GM13976 (cell line): ENCODE measurements at places on chromosomes 5 and 9.

DNA sequence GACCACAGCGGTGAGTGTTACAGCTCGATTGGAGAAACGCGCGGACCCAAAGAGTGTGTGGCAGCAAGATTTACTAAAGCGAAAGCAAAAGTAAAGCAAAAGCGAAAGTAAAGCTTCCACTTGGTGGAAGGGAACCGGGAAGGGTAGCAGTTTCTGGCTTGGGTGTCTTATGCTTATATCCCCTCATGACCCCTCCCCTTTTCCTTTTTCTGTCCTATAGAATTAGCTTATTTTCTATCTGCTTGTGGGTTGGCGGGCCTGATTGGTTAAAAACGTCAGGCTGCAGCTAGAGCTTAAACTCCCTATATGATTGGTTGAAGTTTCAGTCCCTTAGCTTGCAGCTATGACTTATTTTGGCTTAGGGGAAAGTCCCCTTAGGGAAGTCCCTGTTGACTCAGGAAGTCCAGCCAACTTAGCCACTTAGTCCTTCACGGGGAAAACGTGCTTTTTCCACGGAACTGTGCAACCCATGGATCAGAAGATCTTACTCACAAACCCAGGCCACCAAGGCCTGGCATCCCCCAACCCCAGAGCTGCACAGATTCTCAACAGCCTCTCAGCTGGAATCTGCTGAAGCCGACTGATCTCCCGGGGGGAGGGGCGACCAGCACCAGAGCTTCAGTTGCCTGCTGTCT, 114.2 kb upstream of the ADAMTS16 start:
- no peak for DNase-seq

GRCh38 chr5:61055434-61056006, 106.7 kb downstream of the SMIM15 start:
- DNase-seq = peak; percentile 27

GRCh38 chr9:121269642-121270254, 1.8 kb downstream of the GSN start:
- DNase-seq = no peak

- DNase-seq = no peak
Measured at GRCh38 chr5:170565072-170565471, 61.3 kb downstream of the KCNIP1 start.

- no peak for DNase-seq
Measured at GRCh38 chr5:113380807-113381326, 53.9 kb downstream of the TSSK1B start.

- DNase-seq = no peak
Measured at GRCh38 chr5:63570752-63571151, 391.5 kb downstream of the HTR1A start.

DNA sequence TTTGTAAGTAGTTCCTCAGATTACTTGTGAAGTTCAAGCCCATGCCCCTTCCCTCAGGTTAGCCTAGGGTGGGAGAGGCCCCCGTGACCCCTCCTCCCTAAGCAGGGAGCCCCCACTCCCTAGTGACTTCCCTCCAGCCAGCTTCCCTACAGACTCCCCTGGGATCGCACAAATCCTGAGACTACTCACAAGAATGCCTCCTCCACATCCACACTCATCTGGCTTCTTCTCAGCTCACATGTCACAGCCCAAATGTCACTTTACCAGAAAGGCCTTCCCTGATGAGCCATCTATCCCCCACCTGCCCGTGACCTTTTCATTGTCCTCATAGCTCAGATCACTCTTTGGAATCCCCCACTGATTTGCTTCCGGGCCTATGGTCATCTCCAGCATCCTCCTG, 96.7 kb upstream of the ARAP3 start:
- DNase-seq = no peak

GRCh38 chr9:126502417-126503332, 111.1 kb upstream of the LMX1B start:
- DNase-seq = no peak

DNA sequence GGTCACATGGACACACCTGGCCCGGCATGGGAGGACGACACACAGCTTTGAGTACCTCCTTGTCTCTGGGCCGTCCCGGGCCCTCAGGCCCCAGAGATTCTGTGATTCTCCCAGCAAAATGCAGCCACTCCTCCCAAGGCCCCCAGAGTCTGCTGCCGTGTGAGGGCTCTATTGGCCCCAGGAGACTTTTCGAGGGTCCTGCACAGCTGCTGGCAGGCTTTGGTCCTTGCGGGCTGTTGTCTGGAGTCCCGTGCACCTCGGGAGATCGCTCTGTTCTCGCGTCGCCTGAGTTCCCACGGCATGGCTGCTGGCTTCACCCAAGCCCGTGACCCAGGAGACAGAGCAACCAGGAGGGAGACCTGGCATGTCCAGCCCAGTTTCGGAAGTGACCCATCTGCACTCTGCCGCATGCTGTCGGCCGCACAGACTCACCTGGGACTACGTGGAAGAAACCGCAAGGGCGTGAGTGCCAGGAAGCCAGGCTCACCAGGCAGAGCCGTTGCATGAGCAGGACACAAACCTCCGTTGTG, 46.8 kb upstream of the NKD2 start:
- no peak for DNase-seq

- DNase-seq = no peak
Measured at GRCh38 chr9:72454871-72455491, 66.4 kb upstream of the TMC1 start.

DNA sequence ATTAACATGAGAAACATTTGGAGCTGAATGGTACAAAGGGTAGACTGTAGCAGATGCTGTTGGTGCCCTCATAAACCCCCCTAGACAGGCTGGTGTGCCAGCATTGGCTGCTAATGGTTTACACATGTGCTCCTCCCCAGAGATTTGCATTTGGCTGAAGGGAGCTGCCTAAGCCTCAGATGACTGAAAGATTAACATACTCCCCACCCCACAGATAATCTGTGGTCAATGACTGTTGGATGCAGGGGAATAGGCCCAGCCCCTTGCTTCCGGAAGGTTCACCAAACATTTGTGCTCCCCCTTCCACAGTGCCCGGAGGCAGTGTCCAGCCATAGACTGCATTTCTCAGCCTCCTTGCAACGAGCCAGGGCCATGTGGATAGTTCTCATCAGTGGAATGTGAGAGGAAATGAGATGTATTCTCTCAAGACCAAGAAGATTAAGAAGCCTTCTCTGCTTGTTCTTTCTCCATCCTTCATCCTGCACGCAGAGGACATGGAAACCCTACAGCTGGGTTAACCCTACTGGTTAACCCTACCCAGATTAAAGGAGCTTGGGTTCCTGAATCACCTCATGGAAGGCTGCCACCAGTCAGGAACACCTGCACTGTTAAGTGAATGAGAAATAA, 79.6 kb downstream of the PHAX start:
- DNase-seq = peak; percentile 36

DNA sequence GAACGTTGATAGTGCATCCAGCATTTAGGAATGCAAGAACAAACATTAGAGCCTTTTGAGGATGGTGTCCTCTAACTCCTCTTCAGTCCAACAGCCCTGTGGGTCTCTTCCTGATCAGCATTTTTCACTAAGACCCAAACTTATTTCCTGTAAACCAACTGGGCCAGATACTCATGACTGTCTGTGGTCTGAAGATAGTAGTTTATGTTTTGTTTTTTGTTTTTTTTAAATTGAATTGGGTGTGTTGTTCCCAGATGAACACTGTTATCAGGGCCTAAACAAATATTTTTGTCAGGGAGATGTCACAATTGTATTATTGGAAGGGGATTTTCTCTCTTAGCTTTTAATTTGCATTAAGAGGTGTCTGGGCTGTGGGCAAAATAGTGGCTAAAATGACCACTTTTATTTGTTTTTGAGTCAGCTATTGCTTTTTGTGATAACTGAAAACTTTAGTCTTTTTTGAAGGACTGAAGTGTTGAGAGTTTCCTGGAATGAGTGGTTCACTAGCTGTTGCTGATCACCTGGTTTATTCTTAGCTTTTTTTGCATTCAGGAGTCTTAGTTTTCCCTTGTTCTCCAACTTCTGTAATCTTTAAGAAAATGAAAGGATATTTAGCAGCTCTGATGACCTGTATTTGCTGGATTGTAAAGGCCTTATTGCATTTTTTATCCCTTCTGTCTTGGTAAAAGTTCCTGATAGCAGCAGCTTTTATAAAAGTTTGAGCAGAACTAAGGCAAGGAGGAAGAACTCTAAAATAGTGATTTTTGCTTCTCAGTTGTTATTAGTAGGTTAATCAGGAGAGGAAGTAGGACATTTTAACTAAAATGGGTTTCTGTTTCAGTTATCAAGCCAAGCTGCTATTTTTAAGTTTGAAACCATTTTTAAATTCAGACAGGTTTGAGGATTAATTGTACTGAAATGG, 5.5 kb downstream of the MAN2A1 start:
- peak; percentile 21 for DNase-seq

- no peak for DNase-seq
Measured at GRCh38 chr5:125549322-125549911, 803.0 kb upstream of the ZNF608 start.

DNA sequence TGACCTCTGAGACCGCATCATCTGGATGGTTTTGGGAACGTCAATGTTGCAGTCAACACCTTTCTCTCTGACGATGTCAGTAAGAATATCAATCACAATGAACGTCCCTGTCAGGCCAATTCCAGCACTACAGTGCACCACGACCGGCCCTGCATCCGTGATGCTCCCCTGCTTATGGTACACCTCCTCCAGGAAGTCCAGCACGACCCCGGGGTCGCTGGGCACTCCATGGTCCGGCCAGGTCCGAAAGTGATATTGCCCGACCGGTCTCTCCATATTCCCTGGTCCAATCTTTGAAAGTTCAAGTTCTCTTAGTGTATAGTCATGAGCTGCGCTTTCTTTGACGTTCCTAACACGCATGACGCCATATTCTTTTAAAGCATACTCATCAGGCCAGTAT, 203.6 kb upstream of the PRDM9 start:
- no peak for DNase-seq

- no peak for DNase-seq
Measured at GRCh38 chr5:177594071-177594470, 2.1 kb downstream of the TMED9 start.

DNA sequence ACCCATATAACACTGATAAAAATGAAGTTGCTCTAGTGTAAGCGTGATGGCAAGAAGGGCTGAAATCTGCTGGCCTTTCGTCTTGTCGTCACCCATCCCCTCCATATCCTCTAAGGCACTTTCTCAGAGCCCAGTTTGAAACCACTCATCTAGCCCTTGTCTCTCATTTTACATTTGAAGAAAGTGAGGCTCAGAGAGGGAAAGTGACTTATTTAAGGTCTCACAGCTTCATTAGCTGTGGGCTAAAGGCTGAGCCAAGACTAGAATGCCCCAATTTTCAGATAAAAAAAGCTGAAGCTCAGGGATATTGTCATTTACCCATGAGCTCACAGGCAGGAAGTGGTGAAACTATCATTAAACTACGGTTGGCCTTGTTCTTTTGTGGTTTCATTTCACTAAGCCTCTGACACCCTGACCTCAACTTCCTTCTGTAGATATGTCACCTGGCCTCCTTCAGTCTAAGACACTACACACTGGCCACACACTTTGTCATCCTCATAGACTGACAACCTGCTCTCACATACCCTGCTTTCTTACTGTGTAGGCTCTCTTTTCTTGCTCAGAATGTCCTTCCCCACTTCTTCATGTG, 176.7 kb upstream of the DMAC1 start:
- peak; percentile 51 for DNase-seq

DNA sequence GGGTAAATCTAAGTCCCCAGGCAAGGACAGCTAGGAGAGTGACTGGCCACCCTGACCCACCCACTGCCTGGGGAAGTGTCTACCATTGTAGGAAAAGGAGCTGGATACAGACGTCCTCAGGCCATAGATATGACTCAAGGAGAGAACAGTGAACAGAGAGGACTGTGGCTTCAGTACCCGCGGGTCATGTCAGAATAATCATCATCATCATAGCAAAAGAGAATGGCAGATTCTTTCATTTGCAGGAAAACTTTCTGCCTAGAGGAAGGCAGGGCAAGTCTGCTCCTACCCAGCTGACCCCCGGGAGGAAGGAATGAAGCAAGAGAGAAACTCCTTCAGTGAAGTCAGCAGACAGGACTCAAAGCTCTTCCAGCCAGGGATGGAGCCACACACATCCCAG, 52.2 kb upstream of the UBTD2 start:
- DNase-seq = no peak

DNA sequence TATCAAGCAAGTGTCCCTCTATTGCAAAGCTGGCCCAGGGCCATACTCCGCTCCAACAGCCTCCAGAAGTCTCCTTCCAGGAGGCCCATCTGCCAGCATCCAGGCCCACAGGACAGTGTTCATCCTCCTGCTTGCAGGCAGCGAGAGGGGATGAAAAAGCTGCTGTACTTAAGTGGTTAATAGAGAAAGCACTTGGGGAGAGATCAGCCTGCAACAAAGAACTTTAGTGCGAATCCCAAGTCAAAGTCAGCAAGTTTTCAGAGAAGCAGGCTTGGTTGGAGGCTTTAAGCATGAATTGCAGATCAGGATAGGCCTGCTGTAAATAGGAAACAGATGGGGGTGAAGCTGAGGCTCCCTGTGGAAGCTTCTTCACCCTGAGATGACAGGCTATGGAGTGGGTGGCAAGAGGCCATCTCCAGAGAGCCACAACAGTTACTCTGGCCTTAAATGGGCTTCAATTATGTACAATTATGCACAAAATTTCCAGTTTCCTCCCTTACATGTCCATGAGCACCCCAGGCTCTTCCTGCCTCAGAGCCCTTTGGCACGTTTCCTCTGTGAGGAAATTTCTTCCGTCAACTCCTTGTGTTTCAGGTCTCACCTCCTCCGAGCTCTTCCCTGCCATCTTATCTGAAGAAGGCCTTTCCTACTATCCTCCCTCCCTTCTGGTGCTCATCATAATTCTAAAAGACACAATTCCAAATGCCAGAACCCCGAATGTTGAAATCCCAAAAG, 98.0 kb upstream of the NR3C1 start:
- DNase-seq = no peak

- no peak for DNase-seq
Measured at GRCh38 chr9:105911104-105911911, 217.0 kb downstream of the TMEM38B start.

DNA sequence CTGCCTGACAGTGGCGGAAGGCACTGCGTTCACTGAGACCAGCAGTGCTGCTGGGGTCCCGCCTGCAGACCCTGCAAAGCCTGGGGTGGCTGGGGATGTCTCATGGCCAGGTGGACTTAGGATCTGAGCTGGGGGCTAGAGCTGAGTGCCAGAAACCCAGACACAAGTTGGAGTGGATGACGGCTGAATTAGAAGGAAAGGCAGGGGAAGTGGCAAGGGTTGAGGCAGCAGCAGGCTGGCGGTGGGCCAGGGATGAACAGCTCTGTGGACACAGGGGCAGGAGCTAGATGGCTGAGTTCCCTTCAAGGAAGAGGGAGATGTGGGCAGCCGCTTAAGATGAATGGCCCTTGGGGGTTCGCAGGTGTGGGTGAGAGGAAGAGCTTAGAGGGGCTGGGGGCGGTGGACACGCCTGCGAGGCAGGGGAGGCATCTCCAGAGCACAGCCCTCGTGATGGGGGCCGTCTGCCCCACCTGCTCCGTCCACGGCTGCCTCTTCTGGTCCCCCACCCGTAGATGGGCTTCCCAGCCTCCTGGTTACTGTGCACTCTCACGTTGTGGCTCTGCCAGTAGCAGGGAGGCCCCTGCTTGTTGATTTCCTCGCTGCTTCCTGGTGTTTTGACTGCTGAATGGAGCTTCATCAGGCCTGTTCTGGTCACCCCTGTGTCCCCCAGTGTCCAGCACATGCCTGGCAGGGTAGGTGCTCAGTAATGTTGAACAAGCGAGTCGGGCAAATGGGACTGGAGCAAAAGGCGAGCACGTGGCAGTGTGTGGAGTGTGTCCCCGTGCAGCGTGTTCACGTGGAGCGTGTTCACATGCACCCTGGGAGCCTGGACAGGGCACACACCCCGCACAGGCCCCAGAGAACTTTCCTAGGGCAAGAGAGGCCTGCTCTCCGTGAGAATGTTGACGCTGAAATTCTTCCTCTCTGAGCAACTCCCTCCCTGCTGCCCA, 168.2 kb downstream of the CACNA1B start:
- DNase-seq = peak; percentile 24

- no peak for DNase-seq
Measured at GRCh38 chr5:62168506-62169281, 137.3 kb upstream of the KIF2A start.
